ENCODE measurements at places on chromosomes 6 and 20. TPM values are rescaled to one million over a fixed set of nuclear protein-coding genes. Genes with fewer than 3 reads are reported as not detected.

DNA sequence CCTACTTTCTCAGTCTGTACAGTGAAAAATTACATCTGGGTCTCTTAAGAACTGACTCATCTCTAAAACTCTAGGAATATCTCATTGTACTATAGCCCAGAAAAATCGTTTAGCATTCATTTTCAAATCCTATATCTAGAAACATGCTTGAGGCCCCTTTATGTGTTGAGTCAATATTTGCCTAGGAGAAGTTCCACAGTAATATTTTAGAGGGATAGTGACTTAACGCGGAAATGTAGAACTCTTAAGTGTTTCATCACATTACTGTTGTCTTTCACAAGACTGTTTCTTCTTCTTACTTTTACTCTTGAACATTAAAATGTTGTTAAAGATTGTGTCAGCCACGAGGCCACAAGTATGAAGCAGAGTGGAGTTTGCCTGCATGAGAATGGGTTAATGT is 23.0 kb upstream of the MYLIP start:
- ATAC-seq, result no peak

DNA sequence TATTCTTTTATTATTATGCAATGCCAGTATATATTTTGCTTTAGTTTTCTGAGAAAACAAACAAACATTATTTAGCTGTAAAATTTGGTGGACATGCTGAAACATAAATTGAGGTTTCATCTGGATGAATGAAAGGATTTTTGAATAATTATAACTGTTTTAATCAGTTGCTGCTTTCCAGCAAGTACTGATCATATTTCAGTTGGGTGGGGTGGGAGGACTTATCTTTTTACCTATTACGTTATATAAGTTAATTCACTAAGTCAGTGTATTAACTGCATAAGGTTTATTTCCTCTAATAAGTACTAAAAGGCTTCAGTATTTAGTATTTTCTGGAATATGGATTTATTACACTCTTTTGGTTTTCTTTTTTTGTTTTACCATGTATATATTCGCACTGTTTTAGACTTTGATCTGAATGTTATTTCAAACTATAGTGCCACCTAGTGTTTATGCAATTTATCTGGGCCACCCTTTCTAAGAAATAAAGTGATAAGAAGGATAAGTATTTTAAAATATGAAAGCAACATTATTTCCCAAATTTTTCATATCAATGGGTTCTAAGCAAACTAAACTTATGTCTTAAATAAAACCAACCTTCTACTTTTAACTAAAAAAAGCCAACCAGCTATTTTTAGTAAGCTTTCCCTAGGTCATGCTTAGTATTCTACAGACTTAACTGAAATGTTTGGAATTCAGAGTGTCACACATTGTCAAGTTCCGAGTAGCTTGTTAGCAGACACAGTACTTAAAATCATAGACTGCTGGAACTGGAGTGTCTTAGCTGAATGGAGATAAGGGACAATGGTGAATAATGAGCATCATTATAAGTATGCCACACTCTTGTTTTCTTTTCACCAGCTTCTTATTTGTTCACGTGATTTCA is 105.4 kb upstream of the MCHR2 start:
- no peak for ATAC-seq

DNA sequence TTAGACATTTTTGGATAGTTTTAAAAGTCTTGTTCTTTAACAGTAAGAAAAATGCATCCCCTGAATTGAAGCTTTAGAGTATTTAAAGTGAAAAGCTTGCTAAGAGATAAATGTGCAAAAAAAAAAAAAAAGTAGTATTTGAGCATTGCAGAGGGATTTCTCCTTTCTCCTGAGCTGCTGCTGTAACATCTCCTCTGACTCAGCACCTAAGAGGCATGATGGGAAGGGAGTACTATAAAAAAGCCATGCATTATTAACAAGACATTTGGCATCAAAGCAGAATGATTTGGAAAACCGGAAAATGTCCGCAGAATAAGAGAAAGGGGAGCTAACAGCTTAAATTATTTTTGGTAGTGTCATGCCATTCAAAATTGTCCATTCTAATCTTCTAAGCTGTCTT is 27.9 kb downstream of the B4GALT5 start:
- ATAC-seq, result no peak

GRCh38 chr20:47136782-47137181 is 219.7 kb downstream of the ZMYND8 start:
- no peak for ATAC-seq

GRCh38 chr20:54067606-54068174 is 2.7 kb downstream of the BCAS1 start:
- no peak for ATAC-seq

- ATAC-seq, result no peak
These were observed 13.4 kb downstream of the C20orf173 start for GRCh38 chr20:35515949-35516645.

GRCh38 chr20:10675450-10675848 is 1.6 kb upstream of the JAG1 start:
- ATAC-seq, result no peak

DNA sequence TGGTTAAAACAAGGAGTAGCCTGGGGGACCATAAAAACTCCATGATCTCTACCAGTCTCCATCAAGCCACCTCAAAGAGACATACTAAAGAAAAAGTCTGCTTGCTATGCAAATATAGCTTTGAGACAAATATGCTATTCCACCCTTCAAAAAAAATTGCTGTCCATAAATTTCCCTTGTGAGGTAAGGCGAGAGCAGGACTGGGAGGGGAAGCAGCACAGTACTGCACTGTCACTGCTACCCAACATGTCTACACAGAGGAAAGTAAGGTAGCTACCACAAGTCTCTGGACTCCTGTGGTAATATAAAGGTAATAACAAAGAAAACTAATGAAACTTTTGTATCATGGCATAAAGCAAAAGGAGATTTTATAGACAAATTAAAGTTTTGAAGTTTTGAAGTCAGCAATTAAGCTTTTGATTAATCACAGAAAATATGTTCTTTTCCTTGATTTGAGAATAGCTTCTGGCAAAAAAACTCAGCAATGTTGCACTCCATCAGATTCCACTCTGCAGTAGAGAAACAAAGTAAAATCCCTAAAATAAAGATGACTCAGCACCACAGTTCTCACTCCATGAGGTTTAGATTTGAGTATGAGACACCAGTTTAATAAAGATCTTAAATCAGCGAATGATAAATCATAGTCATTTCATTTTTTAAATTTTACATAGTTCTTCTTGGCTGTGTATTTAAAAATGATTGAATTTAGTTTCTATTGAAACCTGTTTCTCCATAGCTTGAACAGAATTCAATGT is 602.4 kb downstream of the COL12A1 start:
- ATAC-seq, result no peak

DNA sequence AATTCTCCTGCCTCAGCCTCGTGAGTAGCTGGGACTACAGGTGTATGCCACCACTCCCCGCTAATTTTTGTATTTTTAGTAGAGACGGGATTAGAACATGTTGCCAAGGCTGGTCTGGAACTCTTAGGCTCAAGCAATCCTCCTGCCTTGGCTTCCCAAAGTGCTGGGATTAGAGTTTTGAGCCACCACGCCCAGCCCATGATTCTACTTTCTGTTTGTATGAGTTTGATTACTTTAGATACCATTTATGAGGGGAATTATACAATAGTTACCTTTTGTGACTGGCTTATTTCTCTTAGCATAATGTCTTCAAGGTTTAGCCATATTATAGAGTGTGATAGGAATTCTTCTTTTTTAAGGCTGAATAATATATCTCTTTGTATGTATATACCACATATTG is 555.4 kb upstream of the FLRT3 start:
- ATAC-seq, result no peak

DNA sequence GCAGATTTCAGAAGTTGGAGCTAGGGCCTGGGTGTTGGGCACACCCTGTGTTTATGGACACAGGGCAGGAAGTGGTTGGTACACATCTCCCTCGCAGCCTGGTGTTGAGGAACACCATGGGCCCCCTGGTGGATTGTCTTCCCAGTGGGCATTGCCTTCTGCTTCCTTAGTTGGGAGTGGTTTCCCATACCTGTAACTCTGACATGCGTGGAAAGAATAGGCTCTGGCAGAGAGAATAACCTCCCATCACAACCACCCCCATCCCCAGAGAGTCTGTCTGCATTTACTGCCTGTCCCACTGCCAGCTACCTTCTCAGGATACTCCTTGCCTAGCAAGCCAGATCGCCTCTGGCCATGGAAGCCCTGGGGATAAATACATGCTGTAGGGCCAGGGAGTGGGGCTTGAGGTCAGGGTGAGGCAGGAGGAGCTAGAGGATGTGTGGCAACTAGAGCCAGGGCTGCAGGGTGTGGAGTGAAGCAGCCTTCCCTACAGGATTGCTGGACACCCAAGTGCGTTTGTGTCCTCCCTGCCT is 14.7 kb downstream of the LRRC73 start:
- ATAC-seq, result no peak

- ATAC-seq, result no peak
These were observed 14.8 kb upstream of the VAPB start for GRCh38 chr20:58374027-58374850.

GRCh38 chr20:32832664-32833063 is 12.9 kb downstream of the MAPRE1 start:
- no peak for ATAC-seq

- ATAC-seq, result no peak
These were observed 15.5 kb downstream of the RIPOR3 start for GRCh38 chr20:50675671-50676376.

CTAGE9 gene
- total RNA-seq, result not detected

EDN3 gene
- 9.7 TPM for total RNA-seq

MRPL14 gene
- 38.4 TPM for total RNA-seq

PSORS1C1 gene
- 7.8 TPM for total RNA-seq

MATN4 gene
- not detected for total RNA-seq

Measured in gastroesophageal sphincter (tissue), 4 donors.